T-helper 17 cell (primary cell): ENCODE measurements at places on chromosomes 5 and 9. TPM values are rescaled to one million over a fixed set of nuclear protein-coding genes. Genes with fewer than 3 reads are reported as not detected.

- DNase-seq: no peak
These were observed 221.2 kb downstream of the ADAMTSL1 start for GRCh38 chr9:18694959-18695668.

- DNase-seq: no peak
These were observed 51.7 kb upstream of the NFIB start for GRCh38 chr9:14365670-14366069.

- DNase-seq: no peak
These were observed 2.5 kb downstream of the DOK3 start for GRCh38 chr5:177507165-177507564.

DNA sequence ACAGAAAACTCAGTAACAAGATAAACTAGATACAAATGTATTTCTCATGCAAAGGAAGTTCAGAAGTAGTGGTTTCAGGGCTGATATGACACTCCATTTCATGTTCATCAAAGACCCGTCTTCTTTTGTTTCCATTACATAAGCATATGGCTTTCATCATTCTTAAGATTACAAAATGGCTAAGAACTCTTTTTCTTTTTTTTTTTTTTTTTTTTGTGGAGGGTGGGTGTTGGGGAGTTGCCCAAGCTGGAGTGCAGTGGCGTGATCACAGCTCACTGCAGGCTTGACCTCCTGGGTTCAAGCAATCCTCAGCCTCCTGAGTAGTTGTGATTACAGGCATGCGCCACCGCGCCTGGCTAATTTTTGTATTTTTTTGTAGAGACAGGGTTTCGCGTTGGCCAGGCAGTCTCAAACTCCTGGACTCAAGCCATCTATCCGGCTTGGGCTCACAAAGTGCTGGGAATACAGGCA, 22.0 kb upstream of the PTBP3 start:
- no peak for DNase-seq

DNA sequence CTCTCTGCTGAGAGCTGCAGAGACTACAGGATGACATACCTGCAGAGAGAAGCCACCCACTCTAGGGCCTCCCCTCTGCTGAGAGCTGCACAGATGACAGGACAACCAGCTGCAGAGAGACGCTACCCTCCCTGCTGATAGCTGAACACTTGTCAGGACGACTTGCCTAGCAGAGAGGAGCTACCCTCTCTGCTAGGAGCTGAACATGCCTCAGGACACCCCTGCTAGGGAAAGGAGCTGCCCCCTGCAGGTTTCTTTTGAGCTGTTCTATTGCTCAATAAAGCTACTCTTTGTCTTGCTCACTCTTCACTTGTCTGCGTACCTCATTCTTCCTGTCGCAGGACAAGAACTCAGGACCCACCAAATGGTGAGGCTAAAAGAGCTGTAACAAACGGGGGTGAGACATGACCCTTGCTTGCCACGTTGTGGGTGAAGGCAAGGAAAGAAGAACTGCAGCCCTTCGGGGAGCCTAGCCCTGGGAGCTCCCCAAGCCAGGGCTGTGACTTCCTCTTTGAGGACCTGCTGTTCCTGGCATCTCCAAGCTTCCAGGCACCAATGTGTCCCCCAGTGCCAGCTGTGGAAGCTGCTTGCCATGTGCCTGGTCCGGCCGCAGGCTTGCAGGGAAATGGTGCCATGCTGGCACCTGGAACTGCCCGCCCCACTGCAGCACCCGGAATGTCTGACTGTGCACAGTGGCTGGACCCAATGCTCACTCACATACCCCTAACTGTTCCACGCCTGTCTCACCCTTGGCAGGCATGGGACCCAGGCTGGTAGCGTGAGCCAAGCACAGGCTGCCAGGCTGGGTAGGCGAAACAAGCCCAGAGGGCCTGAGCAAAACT, 5.1 kb upstream of the TESK1 start:
- no peak for DNase-seq

- no peak for DNase-seq
These were observed 52.9 kb downstream of the BARX1 start for GRCh38 chr9:93902051-93902779.

DNA sequence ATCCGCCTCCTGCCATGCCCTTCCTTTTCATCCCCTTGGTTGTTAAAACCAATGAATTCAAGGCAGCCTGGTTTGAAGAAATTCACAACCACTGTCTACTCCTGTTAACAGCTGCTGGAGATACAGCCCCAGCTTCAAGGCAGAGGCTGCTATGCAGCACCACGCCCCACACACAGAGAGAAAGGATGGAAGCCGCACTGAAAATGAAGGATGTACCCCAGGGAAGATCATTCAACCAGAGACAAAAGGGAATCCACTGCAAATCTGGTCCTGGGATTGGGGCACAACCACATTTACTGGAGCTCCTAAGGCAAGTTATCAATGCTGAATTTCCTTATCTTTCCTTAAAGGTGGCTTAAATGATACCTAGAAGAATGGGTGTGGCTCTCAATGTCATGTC, 58.7 kb downstream of the DPYSL3 start:
- DNase-seq: no peak

DNA sequence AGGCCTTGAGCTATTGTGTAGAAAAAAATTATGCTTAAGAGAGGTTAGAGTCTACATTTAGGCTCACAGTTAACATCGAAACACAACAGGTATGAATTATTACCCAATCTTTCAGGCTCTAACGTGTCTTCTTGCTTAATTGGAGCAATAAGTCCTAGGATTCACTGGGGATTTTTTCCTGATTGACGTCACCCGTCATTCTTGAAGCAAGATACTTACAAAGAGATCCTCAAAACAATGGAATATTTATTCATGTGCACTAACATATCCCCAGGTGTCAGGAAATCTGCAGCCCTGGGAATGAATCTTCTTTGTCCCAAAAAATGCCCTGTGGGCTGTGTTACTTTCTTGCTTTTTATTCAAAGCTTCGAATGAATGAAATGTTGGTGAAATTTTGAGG, 413.5 kb downstream of the NFIB start:
- DNase-seq: no peak

GRCh38 chr5:169703813-169704212, 66.7 kb downstream of the DOCK2 start:
- DNase-seq: no peak

DNA sequence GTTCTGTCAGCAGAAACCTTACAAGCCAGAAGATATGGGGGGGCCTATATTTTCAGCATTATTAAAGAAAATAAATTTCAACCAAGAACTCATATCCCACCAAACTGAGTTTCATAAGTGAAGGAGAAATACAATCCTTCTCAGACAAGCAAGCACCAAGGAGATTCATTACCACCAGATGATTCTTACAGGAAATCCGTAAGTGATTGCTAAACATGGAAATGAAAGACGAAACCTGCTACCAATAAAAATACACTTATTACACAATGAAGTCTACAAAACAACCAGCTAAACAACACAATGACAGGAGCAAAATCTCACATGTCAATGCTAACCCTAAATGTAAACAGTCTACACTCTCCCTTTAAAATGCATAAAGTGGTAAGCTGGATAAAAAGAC, 17.8 kb upstream of the C9orf72 start:
- DNase-seq: no peak

GRCh38 chr9:69495296-69495695, 170.3 kb downstream of the ENTREP1 start:
- no peak for DNase-seq

CDHR2 gene
- total RNA-seq: 1.3 TPM

CMBL gene
- 0.39 TPM for total RNA-seq

FAM169A gene
- 16.1 TPM for total RNA-seq

SPATA31A3 gene
- total RNA-seq: not detected
